NCI-H446 (cell line): ENCODE measurements at places on chromosomes 1 and 21.
A peak's percentile ranks its signal among the peaks of the same experiment; 100 is the strongest.

- DNase-seq = no peak
Observed at GRCh38 chr21:45364468-45365185, 40.3 kb upstream of the COL18A1 start.

DNA sequence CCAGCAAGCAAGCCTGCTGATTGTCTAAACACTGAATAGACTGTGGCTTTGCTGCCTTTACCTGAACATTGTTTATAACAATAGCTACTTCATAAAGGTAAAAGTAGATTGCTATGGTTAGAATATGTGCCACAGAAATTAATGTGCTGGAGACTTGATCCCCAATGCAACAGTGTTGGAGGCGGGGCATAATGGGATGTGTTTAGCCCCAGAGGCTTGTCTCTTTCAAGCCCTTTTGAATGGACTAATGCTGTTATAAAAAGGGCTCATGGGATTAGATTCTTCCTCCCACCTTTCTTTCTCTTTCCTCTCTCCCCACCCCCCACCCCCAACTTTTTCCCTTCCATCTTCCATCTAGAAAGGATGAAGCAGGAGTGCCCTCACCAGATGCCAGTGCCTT lies 80.2 kb upstream of the PPP2R5A start:
- no peak for DNase-seq

- no peak for DNase-seq
Observed at GRCh38 chr1:93821423-93822144, 57.4 kb downstream of the DNTTIP2 start.

- DNase-seq = no peak
Observed at GRCh38 chr1:83813576-83813975, 185.4 kb downstream of the TTLL7 start.

DNA sequence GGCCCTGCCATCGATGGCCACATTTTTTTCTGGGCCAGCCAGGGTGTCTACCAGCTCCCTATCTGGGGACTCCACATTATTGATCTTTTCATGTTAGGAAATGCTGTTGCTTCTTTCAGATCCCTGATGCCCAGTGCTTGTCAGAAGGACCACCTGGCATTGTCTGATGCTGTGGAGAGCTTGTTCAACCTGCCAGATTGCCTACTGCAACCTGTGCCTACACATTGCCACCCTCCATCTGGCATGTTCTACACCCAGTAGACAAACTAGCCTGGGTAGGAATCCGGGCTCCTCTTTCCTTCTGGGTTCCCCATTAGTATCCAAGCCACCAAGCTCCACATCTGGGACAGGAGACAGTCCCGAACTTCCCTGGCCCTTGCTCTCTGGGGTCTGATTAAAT lies 274.0 kb upstream of the KIAA0040 start:
- DNase-seq = no peak

DNA sequence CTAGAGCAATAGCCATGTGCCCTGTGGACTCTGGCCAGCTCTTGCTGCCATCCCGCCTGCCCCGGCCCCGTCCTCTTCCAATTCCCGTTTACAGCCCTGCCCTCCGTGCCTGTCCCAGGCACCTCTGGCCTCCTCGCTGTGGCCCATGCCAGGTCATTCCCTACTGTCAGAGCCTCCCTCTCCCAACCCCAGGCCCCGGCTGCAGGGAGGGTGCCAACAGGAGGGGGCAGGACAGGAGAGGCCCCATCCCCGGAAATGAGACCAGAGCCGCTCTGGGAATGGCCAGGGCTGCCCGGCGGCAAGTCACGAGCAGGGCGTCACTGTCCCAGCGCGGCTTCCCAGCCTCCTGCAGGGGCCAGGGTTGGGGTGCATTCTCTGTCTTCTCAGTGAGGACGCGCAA lies 23.5 kb upstream of the TSPEAR start:
- DNase-seq = no peak

GRCh38 chr1:25569597-25570396 lies 26.4 kb downstream of the LDLRAP1 start:
- peak; percentile 39 for DNase-seq

DNA sequence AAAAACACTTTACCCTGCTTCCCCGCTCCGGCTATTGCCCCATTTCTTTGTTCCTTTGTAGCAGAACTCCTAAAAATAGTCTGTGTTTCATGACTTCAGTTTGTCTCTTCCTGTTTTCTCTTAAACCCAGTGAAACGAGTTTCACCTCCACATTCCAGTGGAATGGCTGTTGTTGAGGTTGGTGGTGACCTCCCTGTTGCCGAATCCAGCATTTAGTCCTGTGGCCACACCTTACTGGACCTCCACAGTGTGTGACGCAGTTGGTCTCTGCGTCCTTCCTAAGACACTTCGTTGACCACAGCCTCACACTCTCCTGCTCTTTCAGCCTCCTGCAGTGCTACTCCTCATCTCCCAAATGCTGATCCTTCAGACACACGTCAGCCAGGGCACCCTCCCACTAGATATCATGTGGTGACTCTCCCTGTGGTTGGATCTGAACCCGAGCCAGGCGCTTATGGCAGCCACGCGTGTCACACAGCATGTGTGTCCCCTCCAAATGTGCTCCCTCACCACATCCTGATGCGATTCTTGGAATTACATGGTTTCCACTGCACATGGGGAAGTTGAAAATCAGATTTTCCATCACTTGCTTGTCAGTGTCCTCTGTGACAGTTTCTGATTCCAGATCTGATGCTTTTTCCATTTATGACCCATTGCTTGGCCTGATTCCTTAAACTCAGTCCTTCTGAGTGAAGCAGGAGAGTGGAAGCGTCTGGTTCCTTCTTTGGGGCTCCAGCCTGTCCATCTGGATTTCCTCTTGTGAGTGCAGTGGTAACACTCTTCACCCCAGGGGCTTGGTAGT lies 99.1 kb upstream of the ARTN start:
- DNase-seq = no peak

DNA sequence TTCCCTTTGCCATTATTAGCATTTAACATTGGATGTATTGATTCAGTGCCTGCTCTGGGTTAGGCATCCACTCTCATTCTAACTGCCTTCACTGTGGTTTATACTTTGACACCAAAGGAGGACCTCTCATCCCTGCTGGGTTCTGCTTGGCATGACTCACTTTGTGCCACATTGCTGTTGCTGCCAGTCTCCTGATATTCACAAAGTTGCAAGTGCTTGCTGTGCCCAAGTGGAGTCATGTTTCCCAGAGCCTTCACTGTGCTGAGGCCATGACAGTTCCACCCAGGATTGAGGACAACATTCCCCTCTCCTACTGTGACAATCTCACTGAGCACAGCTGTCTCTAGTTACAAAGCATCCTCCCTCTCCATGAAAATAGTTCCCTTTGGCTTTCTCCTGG lies 519.9 kb upstream of the USP24 start:
- peak; percentile 68 for DNase-seq

GRCh38 chr1:36881068-36881405 lies 153.3 kb downstream of the GRIK3 start:
- DNase-seq = no peak

DNA sequence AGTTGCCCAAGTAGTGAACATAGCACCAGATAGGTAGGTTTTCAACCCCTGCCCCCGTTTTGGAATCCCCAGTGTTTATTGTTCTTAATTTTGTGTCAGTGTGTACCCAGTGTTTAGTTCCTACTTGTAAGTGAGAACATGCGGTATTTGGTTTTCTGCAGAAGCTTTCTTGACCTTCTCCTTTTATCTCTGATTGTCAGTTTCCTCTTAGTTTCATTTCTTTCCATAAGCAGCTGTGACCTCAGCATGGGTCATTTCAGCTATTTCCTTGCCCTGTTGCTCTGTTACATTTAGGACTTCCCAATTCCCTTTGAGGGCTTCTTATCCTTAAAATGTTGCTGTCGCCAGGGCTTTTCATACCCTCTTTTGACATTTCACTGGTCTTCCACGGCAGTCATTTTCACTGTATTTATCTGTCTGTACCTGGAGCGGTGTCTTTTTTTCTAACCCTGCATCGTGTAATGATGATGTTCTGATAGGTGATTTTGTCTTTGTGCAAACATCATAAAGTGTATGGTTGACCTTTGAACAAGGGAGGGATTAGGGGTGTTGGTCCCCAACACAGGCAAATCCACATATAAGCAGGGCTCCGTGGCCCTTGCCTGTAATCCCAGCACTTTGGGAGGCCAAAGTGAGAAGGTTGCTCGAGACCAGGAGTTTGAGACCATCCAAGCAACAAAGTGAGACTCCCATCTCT lies 15.0 kb downstream of the ITSN1 start:
- no peak for DNase-seq

GRCh38 chr1:143720087-143721023 lies 251.4 kb downstream of the FAM72C start:
- no peak for DNase-seq

DNA sequence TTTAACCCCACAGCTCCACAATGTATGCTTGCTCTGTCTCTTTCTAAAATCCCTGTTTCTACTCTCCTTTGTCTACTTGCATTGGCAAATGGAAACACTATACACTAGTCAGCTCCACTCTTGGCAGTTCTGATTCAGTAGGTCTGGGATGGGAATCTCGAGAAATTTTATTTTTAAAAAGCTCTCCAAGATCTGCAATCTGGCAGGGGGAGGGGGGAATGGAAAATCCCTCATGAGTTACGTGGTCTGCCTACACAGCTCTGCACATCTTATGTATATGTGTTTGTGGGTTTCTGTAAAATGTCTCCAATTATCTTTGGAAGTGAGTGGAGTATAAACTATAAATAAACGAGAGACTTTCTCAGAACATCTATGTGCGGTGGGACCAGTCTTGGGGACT lies 9.9 kb upstream of the GALNT2 start:
- DNase-seq = no peak

DNA sequence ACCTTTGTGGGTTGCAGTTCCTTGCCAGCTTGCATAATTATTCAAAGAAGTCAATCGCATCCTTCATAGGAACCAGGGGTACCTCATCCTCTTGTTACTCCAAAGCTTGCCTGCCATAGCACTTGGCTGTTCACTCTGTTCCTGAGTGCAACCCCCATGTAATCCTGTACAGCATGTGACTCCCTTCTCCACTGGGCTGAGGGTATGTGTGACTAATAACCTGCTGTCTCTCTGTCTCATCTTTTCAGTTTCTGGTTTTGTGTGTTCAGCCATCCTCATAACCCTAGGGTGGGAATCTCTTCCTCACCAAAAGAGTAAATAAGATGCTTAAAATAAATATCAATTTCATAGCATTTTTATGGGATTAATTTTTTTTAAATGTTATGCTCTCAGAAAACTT lies 351.9 kb downstream of the S1PR1 start:
- no peak for DNase-seq

DNA sequence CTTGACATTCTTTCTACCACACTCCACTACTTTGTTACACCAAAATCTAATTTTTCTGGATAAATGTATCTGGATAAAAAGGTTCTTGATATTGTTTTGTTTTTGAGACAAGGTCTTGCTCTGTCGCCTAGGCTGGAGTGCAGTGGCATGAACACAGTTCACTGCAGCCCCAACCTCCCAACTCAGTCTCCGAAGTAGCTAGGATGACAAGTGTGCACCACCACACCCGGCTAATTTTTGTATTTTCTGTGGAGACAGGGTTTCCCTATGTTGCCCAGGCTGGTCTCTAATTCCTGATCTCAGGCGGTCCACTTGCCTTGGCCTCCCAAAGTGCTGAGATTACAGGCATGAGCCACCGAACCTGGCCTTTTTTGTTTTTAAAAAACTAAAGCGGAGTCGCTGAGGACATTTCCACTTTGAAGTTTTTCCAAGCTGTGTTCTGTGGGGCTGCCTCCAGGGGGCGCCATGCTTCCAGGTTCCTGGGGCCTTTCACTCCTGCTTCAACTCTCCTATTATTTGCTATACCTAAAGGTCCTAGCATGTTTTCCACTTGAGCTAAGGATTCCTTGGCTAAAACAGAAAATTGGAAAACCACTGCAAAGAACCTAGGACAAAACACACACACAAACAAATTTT lies 14.1 kb upstream of the NCMAP start:
- no peak for DNase-seq

DNA sequence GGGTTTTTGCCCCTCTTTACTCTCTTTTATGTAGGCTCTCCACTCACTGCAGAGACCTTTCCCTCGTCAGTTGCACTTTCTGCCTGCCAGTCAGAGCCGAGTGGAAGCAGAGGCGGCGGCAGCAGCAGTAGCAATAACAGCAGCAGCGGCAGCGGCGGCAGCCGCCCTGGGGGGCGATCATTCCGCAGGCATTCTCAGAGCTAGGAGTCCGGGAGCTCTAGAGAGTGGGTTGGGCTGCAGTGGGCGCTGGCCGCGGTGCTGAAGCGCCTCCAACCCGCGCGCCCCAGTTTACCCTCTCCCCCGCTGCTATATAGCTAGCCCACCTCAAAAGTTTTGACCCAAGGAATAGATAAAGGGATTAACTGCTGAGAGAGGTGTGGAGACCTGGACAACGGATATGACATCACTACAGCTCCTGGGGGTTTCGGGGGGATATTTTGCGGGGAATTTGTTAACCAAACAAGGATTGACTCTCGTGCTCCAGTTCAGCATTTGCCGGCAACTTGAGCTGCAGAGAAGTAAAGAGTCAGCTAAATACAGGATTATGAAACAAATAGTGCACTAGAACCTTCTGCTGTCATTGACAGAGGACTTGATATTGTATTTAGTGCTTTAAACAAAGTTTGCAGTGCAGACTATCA lies at the start of gene OLFM3:
Gene OLFM3, minus strand, starts transcription at position 102 of the 641 bp plus-strand sequence.
- DNase-seq = no peak

GRCh38 chr1:41608211-41608610 lies 123.7 kb upstream of the EDN2 start:
- DNase-seq = no peak

GRCh38 chr1:209769171-209769904 lies 13.5 kb downstream of the TRAF3IP3 start:
- DNase-seq = no peak

- no peak for DNase-seq
Observed at GRCh38 chr1:29523576-29523975, 287.3 kb downstream of the PTPRU start.

DNA sequence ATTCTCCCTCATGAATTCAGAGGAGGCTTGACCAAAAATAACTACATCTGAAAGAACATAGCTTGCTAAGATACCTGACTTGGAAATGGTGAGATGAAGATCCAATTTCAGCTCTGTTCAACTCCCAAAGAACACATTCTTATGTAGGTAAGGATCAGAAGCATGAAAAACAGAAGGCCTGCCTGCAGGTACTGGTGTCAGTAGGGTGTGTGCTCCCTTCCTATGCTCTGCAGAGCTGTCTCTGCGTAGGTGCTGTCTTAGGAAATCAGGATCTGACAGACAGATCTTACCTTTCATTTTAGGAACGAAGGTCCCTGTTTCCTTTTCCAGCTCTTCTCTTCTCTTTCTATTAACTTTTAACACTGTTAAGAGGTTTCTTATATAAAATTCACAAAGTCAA lies 5.6 kb upstream of the OR6K2 start:
- no peak for DNase-seq

- no peak for DNase-seq
Observed at GRCh38 chr1:63950023-63950422, 176.2 kb downstream of the ROR1 start.

DNA sequence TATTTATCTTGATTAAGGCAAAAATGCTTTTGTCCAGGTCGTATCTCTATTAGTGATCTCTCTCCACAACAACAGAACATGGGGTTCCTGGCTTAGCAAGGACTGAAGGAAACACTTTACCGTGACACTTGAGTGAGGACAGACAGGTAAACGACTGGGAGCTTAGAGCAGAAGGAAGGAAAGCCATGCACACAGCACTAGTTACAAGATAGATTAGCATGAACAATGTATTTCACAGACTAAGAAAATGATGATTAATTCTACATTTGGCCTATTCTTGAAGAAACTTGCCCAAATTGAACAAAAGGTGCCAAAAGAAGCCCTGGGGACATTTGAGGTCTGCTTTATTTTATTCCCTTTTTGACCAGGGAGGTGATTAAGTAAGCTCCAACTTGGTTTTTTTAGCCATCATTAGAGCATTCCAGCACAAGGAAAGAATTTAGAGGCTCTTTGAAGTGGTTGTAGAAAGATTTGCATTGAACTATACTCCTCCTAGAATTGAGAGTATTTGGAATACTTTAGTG lies 248.5 kb downstream of the USP25 start:
- no peak for DNase-seq
